ENCODE measurements at places on chromosomes 2 and 18.

- no peak for DNase-seq
These were observed 318.8 kb upstream of the REV1 start for GRCh38 chr2:99808361-99809200.

DNA sequence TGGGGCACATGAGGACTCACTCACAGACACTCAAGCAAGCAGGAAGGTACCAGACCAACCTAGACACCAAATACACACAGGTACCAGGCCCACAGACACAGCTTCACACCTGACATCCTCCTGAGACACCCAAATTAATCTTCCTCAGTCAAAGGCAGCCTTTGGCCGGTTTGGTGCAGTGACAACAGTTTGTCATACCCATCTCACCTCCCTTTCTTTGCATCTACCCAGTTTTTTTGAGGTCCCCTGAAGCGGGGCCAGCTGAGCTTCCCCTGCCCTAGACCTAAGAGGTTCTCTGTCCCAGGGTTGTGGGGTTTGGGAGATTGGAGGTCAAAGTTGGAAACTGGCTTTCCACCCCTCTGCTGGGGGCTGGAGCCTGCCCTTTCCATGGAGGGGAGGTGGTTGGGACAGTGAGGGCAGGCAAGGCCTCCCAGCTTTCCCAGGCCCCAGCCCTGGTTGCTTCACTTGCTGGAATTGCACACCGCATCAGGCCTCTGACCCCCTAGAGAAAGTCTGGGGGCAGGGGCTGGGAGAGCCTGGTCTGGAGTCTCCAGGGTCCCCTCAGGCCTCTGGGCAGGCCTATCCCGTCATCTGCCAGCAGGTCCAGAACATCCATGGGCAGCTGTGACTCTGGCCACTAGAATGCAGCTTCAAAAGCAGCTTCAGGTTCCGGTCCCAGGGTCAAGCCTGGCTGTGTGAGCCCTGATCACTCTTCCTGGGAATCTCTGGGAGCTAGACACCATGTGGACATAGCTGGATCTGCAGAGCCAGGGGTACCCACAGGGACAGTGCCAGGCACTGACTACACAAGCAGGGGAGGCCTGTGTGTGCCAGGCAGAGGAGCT lies 12.5 kb upstream of the TEX261 start:
- DNase-seq: no peak

DNA sequence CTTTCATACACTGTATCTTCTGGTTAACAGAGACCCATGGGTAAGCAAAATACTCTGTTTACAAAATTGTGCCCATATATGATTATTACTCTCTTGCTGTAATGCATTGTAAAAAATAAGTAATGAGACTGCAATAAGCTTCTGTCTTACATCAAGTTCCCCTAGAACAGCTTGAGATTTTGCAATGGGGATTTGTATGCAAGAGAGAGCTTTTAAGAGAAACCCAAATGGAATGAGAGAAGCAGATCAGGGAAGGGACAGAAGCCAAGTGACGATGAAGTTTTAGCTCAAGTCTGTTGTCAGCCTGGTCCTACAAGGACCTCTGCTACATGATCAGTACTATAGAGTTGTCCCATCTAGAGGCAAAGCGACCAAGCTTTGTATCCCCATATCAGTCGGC lies 218.1 kb upstream of the VWC2L start:
- DNase-seq: no peak

DNA sequence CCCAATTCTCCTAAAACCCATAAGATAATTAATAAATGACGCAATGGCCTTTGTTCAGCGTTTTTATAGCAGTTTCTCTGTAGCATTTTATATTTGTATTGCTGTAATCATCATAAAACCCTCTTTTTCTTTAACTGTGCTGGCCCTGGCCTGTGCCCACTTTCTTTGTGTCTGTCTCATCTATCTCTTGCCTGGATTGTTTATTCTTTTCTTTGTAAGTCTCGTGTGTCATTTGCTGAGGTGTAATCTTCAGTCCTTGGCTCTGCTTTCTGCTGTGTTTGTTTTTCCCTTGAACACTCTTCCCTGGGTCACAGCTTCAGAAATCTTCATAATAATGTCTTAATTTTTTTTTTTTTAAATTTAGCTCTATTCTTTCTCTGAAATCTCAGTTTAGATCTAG lies 525.8 kb upstream of the LINC00305 start:
- DNase-seq: no peak

DNA sequence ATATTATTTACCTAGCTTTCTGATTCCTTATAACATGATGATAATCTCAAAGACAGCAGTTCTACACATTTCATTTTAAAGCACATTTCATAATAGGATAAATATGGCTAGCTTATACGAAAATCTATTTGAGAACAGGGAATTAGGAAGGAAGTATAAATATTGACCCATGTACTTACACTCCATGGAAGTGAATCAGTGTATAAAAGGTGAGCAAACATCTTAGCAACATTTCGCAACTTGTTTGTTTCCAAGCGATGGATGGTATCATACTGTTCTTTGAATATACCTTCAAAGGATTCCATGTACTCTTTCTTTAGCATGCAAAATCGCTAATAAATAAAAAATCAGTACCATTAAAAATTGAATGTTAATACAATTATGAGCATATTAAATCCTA lies 53.1 kb downstream of the CWC22 start:
- no peak for DNase-seq

DNA sequence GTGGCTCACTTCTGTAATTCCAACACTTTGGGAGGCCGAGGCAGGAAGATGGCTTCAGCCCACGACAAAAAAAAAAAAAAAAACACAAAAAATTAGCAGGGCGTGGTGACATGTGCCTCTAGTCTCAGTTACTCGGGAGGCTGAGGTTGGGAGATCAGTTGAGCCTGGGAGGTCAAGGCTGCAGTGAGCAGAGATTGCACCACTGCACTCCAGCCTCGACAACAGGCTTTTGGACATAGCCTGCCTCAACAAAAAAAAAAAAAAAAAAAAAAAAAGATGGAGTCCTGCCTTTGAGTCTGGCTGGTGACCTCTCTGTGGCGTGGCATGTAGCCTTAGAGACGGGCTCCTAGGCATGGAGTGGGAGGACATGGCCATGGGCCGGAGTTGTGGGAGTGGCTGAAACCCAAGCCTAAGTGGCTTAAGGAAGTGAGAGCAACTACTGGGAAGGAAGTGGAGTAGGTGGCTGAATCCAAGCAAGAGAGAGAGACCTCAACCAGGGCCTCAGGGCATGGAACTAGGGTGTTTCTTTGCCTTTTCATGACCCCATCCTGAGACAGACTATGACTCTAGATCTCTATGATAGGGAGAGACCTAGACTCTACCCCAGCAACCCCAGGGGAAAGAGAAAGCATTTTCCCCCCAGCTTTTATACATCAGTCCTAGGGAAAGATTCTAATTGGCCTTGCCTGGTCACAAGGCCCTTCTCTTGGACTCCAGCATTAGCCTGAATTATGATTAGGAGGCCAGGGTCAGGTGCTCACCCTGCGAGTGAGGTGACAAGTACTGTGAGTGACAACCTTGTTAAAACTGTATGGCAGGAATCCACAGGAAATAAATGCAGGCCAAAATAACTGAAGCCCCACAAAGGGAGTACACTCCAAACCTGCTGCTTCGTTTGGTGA lies 34.2 kb downstream of the NPAS2 start:
- no peak for DNase-seq

GRCh38 chr2:152623076-152623740 lies 94.1 kb downstream of the PRPF40A start:
- DNase-seq: no peak

- DNase-seq: no peak
These were observed 128.3 kb downstream of the ATP9B start for GRCh38 chr18:79197531-79197930.

GRCh38 chr18:9643549-9643948 lies 29.2 kb upstream of the PPP4R1 start:
- no peak for DNase-seq

DNA sequence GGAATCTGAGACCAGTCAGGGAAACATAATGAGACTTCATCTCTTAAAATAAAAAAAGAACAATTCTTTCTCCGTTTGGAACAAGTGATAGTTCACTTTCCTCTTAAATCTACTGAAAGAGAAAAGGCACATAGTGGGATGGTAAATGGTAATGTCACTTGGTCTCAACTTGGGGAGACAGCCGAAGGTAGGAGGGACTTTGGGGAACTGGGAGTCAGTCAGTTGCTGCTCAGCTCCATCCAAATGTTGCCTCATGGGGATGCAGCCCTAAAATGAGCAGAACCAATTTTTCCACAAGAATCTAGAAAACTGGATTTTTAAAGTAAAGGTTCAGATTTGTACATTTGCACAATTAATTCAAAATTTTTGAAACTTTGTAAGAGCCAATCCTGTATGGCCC lies 19.2 kb downstream of the RASGRP3 start:
- no peak for DNase-seq

- no peak for DNase-seq
These were observed 530.7 kb downstream of the TMEM182 start for GRCh38 chr2:103292573-103292972.

DNA sequence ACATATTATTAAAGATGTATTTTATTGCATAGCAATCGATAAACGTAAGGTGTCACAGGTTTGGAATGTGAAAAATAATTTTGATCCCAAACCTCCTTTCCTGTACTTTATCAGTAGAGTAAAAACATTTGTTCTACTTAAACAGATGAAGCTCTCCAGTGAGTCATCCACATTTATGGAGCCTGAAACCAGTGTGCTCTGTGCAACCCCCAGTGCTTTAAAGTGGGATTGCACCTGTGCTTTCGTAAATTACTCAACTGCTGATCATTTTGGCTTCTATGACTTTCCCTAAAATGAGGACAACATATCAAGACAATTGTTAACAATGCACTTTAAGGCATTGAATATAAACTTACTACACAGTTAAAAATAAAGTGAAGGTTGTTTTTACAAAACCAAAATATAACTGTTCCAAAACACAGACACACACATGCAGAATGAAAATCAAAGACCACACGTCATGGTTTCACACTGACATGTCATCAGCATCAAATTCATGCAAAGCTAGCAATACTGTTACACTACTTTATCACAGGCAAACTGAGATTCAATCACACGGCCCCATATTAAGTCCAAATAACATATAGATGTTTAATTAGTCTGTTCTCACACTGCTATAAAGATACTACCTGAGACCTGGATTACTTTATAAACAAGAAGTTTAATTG lies 9.7 kb downstream of the TMEM18 start:
- no peak for DNase-seq

DNA sequence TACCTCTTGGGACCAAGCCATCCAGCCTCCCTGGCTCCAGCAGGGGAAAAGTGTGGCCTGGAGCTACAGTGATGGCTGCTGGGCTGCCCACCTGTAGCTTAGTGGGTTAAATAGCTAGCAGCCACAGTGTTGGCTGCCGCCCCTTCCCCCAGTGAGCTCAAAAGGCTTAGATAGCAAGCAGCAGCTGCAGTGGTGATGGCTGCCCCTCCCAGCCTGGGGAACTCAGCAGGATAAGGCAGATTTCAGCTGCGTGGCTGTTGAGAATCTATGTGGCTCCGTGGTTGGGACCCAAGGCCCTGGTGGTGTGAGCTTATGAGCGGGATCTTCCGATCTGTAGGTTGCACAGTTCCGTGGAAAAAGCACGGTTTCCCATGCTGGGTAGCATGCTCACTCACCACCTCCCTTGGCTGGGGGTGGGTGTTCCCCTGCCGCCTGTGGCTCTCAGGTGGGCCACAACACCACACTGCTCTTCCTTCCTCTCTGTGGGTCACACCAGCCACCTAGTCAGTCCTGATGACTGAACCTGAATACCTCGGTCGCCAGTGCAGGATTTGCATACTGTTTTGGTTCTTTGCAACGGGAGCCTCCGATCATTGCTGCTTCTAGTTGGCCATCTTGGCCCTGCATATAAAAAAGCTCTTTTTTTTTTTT lies 946.5 kb upstream of the FAM98A start:
- no peak for DNase-seq

DNA sequence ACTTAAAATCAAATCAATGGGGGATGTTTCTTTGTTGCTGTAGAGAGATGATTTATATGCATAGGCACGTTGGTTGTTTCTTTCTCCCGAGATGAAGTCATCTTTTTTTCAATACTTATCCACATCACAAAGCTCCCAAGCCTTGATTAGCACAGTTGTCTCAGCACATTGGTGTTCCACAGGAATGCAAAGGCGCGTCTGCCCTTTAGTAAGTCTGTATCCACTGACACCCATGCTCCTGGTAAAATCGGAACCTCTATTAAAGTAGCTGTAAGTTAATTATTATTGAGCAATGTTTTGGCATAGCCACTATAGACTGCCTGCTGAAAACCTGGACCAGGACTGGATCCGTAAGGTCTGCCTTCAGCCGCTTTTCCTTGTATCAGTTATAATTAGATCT lies 77.6 kb upstream of the RBM44 start:
- no peak for DNase-seq

DNA sequence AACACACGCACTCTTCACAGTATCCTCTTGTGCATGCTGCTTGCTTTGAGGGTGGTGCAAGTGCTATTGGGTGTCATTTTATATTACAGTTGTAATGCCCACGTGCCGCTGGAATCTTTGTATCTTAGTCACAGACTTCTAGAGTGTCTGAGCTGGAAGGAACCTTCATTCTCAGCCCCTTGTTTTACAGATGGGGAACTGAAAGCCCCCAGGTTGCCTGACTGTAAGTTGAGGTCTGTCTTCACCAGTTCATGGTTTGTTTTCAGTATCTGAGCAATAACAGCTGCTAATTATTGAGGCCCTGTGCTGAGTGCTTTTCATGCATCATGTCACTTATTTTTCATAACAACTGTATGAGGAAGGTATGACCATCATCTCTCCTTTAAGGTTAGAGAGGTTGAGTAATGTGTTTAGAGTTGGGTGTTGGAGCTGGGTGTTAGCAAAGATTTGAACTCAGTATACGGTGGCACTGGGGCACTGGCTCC lies 77.0 kb downstream of the PRKCE start:
- no peak for DNase-seq

- no peak for DNase-seq
These were observed 245.0 kb upstream of the NT5C1B start for GRCh38 chr2:18834341-18834740.

- no peak for DNase-seq
These were observed 11.4 kb upstream of the TMEM18 start for GRCh38 chr2:688504-689076.

DNA sequence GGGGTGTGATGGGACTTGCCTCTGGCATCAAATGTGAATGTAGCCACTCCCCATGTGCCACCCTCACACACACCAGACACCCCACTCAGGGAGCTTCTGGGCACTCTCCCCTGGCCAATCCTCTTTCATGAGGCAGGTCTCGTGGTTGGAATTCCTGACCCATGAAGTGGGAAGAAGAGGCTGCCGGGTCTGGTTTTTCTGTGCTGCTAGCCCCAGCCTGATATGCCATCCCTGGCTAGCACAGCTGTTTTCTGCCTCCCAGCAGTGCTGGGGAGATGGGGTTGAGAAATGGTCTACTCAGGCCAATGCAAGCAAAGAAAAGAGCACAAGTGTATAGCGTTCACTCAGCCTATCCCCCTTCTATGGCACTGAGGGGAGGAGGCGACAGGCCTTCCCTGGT lies 1.2 kb upstream of the C2orf72 start:
- DNase-seq: no peak

DNA sequence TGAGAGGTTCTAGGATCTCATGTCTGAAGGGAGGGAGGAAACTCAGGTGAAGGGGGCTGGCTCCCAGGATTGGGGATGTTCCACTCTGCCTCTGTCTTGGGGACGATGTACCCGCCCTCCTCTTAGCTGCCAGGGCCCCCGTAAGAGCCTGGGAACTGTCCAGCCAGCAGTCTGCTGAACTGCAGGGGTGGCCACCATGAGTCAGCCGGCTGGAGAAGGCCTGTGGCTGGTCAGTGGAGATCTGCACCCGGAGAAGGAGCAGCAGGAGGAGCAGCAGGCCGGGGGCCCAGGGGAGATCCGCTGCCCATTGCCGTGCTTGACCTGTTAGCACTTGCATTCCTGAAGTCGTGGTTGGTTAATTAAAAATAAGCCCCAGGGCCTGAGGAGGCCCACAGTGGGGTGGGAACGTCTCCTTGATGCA lies 180.3 kb downstream of the TFCP2L1 start:
- DNase-seq: no peak

- DNase-seq: no peak
These were observed 9.1 kb upstream of the C1GALT1C1L start for GRCh38 chr2:43685357-43685756.

Measured in cerebellar nuclear complex (tissue), 1 donor.